ENCODE measurements at places on chromosomes 13 and 19.

GRCh38 chr19:33698576-33699435, 77.1 kb downstream of the CHST8 start:
- no peak for DNase-seq

- DNase-seq = no peak
These were observed 324.0 kb downstream of the SHISA2 start for GRCh38 chr13:25727810-25728209.

- no peak for DNase-seq
These were observed 133.2 kb downstream of the LMO7 start for GRCh38 chr13:75769141-75769905.

- peak; percentile 84 for DNase-seq
These were observed 255.0 kb upstream of the SLITRK1 start for GRCh38 chr13:84137292-84137691.

DNA sequence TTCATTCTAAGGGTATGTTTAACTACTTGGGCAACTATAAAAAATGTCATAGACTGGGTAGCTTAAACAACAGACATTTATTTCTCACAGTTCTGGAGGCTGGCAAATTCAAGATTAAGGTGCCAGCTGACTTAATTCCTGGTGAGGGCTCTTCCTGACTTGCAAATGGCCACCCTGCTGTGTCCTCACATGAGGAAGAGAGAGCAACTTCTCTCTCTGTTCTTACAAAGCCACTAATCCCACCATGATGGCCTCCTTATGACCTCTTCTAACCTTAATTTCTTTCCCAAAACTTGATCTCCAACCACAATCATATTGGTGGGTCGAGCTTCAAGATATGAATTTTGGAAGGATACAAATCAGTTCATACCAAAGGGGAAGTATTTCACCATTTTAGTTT, 399.0 kb downstream of the DCT start:
- DNase-seq = no peak

Data from natural killer cell (primary cell).